NCI-H1436 treated with DMSO at 0.1 percent for 48 hours (cell line): ENCODE measurements at places on chromosomes 2 and 18.

DNA sequence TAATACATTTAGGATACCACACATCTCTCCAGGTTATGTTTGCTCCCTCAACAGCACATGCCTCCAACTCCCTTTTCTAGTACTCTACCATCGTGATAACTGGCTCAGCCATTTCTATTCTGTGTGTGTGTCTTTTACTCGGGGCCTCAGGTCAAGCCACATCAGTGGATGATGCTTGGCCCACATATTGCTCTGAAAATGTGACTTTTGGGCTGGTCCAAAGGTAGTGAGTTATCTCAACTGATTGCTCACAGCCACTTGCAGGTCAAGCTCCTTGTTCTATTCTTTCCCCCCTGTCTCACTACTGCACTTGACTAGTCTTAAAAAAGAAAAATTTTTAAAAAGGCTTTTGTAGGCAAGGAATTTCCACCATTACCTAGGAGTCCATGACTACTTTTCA is 5.5 kb downstream of the DSG4 start:
- no peak for DNase-seq

DNA sequence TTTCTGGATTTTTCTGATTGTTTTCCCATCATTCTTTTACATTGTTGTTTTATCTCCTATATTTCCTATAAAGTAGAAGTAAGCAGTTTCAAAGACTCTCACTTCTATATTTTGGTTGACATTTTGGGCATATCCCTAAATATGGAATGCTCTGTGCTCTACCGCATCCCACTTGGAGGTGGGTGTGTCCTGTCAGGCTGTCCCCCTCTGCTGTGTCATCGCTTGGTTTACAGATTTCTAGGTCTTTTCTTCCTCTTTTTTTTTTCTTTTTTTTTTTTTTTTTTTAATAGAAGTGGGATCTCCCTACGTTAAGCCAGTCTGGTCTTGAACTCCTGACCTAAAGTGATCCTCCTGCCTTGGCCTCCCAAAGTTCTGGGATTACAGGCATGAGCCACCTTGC is 13.3 kb downstream of the DGKD start:
- DNase-seq, result no peak

DNA sequence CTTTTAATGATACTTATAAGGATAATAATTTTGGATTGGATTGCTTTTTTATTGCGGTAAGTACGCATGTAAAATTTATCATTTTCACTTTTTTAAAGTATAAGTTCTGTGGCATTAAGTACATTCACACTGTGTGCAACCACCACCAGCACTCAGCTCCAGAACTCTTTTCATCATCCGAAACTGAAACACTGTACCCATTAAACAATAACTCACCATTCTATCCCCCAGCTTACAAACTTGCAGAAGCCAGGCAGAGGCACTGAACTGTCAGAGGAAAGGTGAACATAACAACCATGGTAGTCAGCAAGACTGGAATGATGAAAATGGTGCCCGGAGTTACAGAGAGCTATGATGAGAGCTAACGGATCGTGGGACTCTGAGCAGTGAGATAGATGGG is 465.9 kb downstream of the ADCYAP1 start:
- no peak for DNase-seq

- no peak for DNase-seq
Measured at GRCh38 chr2:16487686-16488085, 177.9 kb downstream of the CYRIA start.

DNA sequence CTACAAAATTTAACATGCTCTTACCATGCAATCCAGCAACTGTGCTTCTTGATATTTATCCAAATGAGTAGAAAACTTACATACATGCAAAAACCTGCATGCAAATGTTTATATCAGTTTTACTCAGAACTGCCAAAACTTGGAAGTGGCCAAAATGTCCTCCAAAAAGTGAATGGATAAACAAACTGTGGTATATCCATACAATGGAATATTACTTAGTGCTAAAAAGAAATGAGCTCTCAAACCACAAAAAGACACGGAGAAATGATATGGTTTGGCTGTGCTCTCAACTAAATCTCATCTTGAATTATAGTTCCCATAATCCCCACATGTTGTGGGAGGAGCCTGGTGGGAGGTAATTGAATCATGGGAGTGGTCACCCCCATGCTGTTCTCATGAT is 267.2 kb downstream of the ZEB2 start:
- DNase-seq, result no peak
